ENCODE measurements at places on chromosomes 2 and 18.

GRCh38 chr2:190912726-190913125 is 32.1 kb downstream of the GLS start:
- DNase-seq, result no peak

- no peak for DNase-seq
Measured at GRCh38 chr2:211159972-211160371, 603.6 kb downstream of the CPS1 start.

- DNase-seq, result peak; percentile 2
Measured at GRCh38 chr2:47264143-47264542, 109.0 kb upstream of the STPG4 start.

- no peak for DNase-seq
Measured at GRCh38 chr18:77052297-77052982, 80.1 kb downstream of the MBP start.

- DNase-seq, result peak; percentile 42
Measured at GRCh38 chr2:182593394-182593975, 122.6 kb upstream of the DNAJC10 start.

DNA sequence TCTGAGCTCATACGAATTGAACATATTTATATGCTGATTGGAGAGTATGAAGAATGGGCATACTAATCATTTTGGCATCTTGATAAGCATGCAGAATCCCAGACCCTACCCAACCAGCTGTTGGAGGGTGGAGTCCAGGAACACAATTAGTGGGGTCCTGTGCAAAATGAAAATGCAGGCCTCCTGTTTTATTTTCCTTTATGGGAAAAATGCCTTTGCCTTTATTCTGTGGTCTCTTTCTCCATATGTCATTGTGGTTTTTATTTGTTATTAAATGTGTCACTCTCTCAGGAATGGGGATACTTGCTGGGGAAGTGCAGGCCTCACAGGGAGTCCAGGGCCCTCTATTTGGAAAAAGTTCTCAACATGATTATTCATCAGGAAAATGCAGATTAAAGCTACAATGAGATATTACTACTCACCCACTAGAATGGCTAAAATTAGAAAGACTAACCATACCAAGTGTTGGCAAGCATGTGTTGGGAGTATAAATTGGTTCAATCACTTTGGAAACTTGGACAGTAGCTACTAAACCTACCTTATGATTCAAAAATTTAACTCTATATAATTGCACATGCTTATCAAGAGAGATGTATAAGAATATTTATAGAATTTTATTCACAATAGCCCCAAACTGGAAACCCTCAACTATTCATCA is 223.1 kb upstream of the FBXO11 start:
- DNase-seq, result no peak

DNA sequence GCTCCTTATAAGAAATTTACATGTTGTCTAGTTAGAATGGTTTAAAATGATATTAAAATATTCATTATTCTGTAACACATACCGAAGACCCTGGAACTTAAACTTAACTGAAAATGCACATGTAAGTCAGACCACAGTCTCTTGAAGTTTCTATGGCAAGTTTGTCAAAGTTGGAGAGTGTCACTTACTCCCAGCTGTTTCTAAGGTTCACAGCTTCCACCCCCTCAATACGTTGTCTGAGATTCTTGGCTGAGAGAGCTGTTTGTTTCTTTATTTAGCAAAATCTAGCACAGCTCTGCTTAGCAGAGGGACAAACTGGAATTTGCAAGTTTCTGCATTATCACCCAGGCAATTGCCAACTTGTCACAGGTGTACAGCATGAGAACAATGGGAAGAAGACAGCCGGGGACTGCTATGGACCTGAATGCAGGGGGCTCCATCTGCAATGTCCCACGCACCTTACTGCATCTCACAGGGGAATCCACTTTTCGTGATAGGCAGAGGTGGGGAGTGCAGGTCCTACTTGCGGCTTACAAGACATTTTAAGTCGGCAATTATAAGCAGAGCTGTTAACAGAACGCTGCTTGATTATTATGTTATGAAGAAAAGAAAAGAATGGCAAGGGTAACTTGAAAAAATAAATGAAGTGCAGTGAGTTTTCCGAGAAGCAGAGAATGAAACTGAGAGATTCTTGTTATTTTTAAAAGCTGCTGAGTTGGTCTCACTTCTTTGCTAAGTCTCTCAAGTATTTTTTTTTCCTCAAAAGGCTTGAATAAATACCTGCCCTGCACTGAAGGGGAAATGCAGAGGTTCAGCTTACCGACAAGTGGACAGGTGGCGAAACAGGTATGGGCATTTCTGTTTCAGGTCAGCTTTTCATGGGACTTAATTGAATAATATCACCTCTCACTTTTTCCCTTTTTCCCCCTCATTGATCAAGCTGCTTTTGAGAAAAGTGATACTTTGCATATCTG is 1072.1 kb upstream of the FANCL start:
- DNase-seq, result no peak

DNA sequence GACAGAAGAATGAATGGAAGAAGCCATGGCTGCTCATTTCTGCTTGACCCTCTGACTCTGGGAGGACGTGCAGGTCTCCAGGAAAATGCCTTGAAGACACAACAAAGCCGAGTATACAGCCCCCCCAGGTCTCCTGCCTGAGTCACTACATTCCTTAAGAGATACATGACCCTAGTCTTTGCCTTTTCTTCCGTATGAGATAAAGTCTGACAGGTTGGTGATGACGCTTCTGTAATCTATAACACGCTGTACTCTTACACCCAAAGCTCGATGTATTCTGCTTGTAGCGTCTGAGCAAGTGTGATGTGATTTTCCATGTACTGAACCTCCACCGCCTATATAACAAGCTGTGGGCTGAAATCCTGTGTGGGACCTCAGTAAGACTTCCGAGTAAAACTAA is 77.3 kb downstream of the KCTD1 start:
- DNase-seq, result no peak

- DNase-seq, result peak; percentile 88
Measured at GRCh38 chr2:216918088-216918680, 58.3 kb upstream of the TNP1 start.

DNA sequence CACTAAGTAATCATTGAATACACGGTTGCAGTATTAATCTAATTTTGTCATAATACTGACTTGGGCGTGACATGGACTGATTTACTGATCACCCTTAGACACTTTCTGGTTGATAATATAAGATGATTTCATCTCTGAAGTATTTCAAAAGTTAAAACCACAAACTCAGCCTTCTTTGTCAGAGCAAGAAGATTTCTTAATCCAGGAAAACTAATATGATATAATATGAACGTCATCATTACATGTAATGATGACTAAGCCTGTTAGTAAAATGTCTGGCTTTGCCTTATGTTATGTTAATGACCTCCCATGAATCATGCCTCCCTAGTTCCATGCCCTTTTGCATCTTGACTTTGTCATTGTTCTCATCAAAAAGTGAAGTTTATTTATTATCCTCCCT is 1325.0 kb upstream of the CDH2 start:
- peak; percentile 14 for DNase-seq

- DNase-seq, result no peak
Measured at GRCh38 chr2:10916953-10917352, 5.2 kb downstream of the KCNF1 start.

DNA sequence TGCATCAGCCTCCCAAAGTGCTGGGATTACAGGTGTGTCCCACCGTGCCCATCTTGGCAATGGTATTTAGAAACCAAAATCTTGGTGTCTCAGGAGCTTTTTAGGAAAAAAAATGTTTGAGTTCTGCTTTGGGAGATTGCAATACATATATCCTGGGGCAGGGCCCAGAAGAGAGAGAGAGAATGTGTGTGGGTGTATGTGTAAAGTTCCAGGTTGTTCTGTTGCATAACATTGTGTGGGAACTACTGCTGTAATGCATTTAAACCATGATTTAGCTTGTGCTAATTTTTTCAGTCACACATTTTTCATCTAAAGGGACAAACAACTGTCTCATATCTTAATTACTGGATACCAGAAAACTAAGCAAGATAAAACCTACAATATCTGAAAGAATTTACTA is 70.8 kb upstream of the NABP1 start:
- DNase-seq, result no peak

DNA sequence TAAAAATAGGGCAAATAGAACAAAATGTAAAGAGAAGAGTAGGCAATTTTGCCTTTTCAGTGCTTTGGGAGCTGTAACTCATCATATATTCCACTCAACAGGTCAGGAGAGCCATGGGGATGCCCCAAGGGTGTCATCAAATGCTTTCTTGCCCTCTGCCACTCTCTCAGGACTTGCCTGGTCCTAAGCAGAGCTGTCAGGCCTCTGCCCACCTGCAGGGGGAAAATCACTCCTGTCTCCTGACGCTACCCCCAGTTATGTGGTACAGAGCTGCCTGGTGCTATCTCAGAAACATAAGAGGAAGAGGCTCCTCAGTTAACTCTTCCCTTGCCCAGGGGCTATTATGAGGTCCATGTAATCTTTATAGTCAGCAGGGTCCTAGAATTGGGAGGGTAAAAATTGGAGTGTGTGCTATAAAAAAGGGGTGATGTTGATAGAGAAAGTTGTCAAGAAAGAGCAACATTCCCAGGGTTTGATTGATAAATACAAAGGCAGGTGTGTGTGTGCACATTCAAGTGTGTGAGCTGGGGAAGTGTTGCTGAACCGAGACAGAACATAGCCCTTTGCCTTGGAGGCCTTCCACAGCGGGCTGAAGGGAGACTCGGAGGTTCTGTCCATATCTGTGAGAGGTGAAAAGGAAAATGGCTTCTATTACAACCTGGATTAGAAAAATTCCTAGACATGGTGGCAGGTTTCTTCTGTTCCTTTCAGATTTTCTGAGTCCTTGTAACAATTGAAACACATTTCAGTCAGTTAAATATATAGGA is 25.4 kb downstream of the PTPRM start:
- DNase-seq, result no peak

DNA sequence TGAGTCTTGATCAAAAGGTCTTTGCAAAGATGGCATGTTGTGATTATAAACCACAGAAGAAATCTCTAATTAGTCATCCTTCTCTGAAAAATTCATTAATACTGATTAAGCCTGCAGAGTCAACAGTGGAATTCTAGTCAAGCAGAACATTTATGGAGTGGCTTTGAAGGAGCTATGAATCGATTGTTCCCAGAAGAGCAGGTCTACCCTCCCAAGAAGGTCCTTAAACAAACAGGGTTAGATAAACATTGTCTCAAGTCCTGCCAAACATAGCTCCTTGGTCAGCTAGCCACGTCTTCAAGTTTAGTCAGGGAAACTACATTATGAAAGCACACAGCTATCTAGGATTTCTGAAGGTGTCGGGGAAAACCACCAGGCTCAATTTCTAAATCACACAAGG is 88.9 kb downstream of the ITGA4 start:
- DNase-seq, result no peak

DNA sequence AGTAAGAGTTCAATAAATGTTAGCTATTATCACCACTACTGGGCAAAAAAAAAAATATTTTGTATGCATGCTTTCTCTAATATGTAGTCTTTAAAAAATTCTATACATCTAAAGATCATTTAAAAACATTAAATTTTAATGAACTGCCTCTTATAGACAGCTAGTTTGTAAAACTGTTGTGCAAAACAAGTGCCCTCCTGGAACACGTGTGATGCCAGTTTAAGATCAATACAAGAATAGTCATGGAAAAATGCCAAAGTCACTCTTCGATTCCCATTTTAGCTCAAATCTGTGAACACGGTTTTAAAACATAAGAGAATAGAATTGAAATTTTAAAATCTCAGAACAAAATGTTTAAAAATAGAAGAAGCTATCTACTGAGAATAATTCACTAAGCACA is 242.5 kb upstream of the SMAD7 start:
- DNase-seq, result no peak

GRCh38 chr2:74242354-74243071 is 44.1 kb downstream of the MTHFD2 start:
- no peak for DNase-seq

DNA sequence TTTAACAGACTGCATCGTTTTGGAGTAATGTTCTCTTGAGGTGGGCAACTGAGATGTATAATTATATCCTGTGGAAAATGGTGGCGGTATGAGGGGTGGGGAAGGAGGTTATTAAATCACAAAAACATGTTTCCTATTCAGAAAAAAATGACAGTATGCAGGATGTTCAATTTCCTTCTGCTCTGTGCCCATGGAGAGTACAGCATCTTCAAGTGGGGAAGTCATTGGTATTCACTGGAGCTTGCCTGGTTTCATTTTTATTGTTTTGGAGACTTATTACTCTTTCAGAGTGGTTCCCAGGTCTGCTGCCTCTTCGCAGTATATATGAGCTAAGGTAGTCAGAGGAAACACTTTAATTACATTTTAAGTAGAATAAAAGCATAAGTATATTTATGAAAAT is 318.8 kb upstream of the RAB12 start:
- DNase-seq, result no peak

DNA sequence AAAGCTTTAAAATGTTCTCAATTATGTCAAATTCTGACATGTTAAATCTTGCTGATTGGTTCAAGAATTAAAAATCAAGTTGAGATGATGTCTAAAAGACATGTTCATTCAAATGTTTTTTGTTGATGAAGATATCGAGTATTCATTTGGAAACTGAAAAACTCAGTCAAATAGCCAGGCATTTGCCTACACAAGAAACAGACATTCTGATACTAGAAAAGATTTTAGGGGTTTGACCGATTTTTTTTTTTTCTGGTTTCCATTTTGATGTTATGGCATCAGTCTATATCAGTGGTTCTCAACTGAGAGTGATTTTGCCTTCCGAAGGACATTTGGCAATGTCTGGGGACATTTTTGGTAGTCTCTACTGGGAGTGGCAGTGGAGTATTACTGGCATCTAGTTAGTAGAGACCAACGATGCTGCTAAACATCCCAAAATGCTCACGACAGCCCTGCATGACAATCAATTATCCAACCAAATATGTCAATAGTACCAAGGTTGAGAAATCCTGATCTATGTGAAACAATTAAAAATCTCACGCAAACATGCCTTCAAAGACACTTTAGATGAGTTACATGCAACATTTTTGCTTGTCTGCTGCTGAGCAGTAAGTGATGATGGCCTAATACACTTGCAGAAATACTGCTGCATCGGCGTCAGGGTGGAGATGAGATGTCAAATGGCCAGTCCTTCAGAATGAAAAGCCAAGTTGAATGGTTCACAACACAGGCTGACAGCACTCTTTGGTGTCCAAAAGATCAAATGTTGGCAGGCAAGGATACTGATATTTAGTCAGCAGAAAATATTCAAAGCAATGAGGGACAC is 12.5 kb downstream of the RASGRP3 start:
- DNase-seq, result no peak

DNA sequence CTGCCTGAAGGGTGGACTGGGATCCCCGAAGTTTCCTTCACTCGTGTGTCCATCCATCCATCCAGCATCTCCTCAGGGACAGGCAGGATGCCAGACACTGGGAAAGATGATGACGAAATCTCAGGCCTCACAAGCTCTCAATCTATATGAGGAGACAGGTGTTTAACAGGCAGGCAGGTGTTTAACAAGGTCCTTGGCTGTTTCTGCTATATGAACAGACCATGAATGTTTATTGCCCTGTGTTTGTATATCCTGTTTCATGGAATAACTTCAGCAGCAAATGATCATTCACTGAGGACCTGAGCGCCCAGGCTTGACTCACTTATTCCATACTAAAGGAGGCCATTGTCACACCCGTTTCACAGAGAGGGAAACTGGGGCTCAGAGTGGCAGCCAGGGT is 685.8 kb upstream of the HS6ST1 start:
- DNase-seq, result no peak

Data from AG20443 (cell line).